ENCODE measurements at places on chromosomes 3 and 15. TPM values are rescaled to one million over a fixed set of nuclear protein-coding genes. Genes with fewer than 3 reads are reported as not detected.

The WDR49 gene
- total RNA-seq = 0.20 TPM

The FEZF2 gene
- not detected for total RNA-seq

The MFAP1 gene
- 24.2 TPM for total RNA-seq

The GRK7 gene
- total RNA-seq = not detected

DNA sequence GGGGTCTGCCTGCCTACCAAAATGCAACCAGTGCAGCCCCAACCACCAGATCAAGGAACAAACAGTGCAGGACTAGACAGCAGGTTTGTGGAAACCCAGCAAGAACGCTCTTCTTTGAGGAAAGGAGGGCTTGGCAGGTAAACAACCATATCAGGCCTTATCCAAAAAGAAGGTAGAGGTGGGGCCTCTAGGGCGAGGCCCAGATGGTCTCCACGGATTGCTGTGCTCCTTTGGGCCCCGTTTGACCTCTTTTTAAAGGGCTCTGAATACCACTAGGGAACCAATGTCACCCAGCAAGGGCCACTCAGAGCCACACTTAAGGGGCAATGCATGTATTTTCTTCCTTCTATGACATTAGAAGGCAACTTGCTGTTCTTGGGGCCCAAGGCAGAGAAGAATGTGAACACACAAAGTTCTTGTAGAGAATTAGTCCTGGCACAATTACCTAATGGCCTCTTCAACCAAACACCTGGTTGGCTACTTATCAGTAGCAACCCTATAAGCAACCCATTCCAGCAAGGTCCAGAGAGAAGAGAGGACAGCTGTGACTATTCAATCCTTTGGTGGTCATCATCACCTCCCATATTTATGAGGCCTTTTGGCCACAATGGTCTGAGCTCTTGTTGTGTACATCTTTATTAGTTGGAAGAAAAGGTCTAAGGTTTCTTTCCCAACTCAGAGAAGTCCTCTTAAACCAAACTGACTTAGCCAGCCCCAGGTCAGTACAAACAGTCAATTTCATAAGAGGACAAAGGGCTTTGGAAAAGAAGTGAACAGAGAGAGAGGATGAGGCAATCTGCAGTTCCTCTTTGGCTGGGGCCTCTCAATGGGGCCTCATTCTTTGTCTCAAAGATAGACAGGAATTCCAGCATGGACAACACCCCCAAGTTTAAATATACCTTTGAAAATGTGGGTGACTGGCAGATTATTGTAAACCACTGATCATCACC lies 36.0 kb downstream of the FOXP1 start:
- no peak for DNase-seq

DNA sequence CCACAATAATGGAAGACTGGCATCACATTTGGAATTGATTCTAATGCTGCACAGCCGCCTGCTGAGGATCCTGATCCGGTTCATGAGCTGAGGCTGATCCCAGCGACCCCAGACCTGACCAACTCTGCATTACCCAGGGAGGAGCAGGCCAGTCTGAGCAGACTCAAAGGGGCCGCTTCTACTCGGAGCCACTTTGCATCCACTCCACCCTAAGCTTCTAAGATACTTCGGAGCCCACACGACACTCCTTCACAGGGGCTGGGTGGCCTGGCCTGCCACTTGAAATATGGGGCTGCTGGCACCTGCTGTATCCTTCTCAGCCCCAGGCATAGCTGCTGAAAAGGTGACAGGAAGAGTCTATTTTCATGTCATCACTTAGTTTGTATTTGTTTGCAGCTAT lies 33.2 kb upstream of the NSMCE3 start:
- DNase-seq = no peak

The GCSAM gene
- total RNA-seq = not detected

DNA sequence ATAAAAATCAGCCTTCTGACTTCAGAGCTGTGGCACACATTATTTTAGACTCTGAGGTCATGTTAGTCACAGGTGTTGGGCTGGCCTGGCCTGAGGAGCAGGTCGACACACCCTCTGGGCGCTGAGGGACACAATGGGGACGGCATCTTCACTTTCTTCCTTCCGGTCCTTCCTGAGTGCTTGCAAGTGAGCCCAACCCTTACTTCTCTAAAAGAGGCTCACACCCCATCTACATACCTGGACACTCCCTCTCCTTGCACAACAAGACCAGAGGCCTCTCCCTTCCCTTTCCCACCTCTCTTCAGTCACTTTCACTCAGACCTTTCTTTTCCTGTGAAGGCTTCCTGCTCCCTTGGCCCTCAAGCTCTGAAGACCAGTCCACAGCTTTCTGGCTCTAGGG lies 85.4 kb downstream of the XXYLT1 start:
- no peak for DNase-seq

- no peak for DNase-seq
These were observed 550.4 kb upstream of the NAALADL2 start for GRCh38 chr3:174308736-174309135.

The SPSB4 gene
- not detected for total RNA-seq

The NR1I2 gene
- total RNA-seq = not detected

- peak; percentile 47 for DNase-seq
These were observed 178.2 kb downstream of the TNIK start for GRCh38 chr3:171282041-171282440.

DNA sequence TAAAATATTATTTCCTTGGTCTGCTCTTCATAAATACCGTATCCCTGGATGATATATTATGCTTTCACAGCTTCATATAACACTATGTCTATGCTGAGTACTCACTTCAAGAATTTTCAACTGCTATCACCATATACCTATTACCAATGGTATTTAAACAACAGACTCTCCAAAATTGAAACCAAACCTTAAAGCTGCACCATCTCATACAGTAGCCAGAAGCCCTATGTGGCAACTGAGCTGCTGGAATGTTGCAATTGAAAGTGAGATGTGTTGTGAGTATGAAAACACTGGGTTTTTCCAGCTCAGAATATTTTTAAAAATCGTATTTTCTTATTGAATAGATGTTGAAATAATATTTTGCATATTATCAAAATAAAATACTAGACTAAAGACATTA lies 130.1 kb upstream of the GOLGA6L6 start:
- DNase-seq = no peak

The PARP15 gene
- 0.07 TPM for total RNA-seq

- DNase-seq = no peak
These were observed 70.5 kb upstream of the XCR1 start for GRCh38 chr3:46097691-46098241.

The UCN2 gene
- 0.07 TPM for total RNA-seq

The RTP3 gene
- 0.07 TPM for total RNA-seq

- DNase-seq = peak; percentile 29
These were observed 31.1 kb downstream of the UMPS start for GRCh38 chr3:124761250-124761796.

DNA sequence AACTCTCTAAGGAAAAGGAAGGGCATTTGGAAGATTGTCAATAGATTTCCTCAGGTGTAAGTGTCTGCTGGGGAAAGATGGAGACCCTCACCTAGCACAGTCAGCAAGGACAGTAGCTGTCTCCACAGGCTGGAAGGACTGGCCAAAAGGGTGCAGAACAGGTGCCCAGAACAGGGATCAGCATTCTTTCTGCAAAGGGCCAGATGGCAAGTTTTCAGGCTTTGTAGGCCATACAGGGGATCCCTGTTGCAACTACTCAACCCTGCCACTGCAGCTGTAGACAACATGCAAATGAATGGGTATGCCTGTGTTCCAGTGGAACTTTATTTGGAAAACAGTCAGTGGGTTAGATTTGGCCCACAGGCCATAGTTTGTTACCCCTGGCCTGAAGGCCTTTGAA lies 8.1 kb downstream of the AGBL1 start:
- no peak for DNase-seq

DNA sequence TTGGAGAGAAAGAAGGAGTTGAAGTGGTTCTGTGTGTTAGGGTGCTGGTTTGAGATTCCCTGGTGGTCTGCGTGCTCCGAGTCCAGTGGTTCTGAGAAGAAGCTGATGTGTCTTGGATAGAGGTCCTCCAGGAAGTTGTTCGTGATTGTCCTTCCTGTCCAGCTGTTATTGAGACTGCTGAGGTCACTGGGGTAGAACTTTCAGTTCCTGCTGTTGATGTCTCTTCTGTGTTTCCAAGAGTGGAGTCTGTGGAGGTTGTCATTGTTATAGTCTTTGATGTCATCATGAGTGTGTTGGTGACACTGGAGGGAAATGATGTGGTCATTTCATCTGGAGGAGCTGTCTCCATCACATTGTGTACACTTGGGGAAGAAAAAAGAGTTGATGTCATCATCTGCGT lies 20.8 kb downstream of the MUC4 start:
- DNase-seq = no peak

The CFAP92 gene
- total RNA-seq = 0.04 TPM

DNA sequence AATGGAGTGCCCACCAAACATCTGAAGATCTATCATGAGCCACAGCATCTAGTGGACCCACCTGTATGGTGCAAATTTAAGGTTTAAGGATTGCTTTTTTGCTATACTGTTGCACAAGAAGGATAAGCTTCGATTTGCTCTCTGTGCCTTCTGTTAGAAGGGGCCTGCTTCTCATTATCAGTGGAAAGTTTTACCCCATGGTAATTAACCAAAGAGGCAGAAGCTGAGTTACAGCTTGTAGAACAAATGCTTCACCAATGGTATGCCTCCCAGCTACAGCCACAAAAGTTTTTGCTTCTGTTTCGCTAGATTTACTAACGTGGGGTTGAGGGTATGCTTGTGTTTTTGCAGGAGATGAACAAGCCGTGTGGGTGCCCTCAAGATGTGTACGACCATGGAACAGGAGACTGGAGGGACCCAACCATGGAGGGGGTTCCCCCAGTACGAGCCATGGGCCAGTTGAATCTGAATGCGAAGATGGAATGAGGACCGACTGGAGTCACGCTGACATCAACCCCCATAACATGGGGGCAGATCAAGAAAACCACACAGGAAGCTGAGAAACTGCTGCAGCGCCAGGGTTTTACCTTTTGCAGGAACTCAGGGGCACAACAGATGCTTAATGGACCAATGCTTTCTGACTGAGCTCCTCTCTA lies 43.5 kb downstream of the ACAD9 start:
- DNase-seq = no peak

The FSTL1 gene
- 690 TPM for total RNA-seq

DNA sequence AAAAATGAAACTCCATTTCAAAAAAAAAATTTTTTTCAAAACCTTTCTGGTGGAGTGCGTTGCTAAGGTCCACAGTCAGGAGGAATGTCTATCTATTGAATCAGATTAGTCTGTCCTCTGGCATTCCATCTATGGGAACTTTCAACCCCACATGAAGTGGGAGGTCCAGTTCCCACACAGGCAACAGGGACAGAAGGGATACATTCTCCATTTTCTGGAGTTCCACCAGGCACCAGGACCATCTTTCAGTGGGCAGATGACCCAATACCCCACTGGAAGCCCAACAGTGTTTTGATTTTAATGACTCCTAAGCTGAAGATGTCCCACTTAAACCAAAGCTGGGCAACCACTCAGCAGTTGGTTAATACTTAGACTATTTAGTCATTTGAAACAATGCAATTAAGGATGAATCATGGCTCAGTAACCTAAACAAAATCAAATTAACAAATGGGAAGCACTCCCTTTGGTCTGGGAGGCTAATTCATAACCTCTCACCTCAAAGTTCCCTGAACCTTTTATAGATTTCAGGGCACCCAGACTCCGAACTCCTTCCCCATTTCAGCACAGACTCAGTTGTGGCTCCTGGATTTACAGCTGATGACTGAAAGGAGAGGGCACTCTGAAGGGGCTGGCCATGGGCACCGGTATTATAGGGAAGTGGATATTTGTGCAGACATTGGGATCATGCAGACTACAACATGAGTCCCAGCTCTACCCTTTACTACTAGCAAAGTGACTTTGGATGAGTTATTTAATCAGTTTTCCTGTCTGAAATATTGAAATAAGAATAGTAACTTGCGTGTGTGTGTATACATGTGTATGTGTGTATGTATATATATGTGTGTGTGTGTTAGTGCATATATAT lies 264.3 kb upstream of the LRTM1 start:
- no peak for DNase-seq

GRCh38 chr15:59369597-59369996 lies 3.1 kb downstream of the MYO1E start:
- no peak for DNase-seq

The DOCK3 gene
- total RNA-seq = 0.04 TPM

- DNase-seq = no peak
These were observed 84.7 kb downstream of the EOMES start for GRCh38 chr3:27637346-27637995.

- DNase-seq = no peak
These were observed 71.5 kb upstream of the TNIK start for GRCh38 chr3:171531716-171532115.

The QARS1 gene
- total RNA-seq = 321 TPM

DNA sequence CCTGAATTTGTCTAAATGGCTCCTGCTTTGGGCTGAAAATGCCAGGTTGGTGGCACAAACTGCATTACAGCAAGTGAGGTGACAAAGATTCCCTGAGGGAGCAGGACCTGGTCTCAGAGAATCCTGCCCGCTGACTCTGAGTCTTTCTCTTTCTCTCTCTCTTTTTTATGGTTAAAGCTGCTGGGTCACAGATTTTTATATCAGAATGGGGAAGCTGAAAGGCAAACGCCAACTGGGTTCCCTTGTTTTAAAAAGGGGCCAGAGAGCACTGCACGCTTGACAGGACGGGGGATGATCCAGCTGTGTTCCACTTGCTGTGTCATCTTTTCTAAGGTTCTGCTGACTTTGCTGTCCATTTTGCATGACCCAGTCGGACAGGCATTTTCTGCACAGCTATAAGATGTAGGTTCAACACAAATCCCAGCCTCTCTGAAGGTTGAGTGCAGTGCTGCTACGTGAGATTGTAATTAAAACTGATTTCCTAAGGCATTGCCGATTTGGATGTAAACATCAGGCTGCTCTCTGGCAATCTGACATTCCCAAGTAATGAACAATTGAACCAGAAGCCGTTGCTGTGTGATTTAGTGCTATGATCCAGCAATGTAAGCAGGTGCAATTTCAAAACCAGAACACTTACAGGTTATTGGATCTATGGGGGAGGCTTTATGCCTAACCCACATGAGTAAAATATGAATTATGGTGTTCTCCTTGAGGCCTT lies 25.8 kb downstream of the ARHGEF3 start:
- DNase-seq = no peak

DNA sequence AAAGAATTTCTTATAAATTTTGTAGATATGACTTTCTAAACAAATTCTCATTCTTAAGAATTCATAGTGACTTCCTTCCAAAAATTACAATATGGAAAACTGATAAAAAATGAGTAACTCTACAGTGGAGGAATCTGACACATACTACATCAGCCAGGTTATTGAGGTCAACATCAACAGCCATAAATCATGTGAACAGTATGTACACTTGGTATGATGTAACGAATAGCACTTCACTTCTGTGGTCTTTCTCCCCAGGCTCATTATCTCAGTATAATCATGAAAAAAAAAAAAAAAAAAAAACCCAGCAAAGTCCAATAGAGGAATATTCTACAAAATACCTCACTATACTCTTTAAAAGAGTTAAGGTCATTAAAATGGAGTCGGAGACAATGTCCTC lies 111.2 kb upstream of the SUCLG2 start:
- no peak for DNase-seq

All from pulmonary artery endothelial cell (primary cell).